ENCODE measurements at places on chromosomes 5 and 9.
A peak's percentile ranks its signal among the peaks of the same experiment; 100 is the strongest.

GRCh38 chr5:73137563-73138530 lies 17.5 kb downstream of the TMEM171 start:
- no peak for DNase-seq

- no peak for DNase-seq
These were observed 278.0 kb downstream of the DRD1 start for GRCh38 chr5:175166026-175166425.

- DNase-seq = no peak
These were observed at the start of gene PCDHB5 for GRCh38 chr5:141135030-141135717. PCDHB5 (plus strand) TSS chr5:141135206; CDS start chr5:141135435, 229 bp downstream.

- no peak for DNase-seq
These were observed 591.2 kb downstream of the TLR4 start for GRCh38 chr9:118295413-118295812.

GRCh38 chr5:169719360-169720314 lies 82.6 kb downstream of the DOCK2 start:
- DNase-seq = no peak

GRCh38 chr9:108620767-108621166 lies 235.0 kb downstream of the ACTL7B start:
- no peak for DNase-seq

- DNase-seq = no peak
These were observed 13.6 kb downstream of the UBE2D2 start for GRCh38 chr5:139574641-139575312.

DNA sequence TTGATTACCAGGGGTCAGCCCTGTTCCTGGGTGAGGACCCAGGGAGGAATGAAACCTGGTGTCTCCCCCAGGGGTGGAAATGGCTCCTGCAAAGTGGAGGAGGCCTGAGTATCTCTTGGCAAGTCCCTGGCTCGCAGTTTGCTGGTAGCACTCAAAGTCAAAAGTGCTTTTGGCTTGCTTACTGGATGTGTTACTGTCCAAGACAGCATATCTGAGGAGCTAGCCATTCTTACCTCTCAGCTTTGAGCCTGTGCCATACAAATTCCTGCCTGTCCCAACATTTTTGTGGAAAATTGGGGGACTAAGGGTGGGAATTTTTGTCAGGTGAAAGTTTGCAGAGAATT lies 9.9 kb downstream of the ZNF618 start:
- no peak for DNase-seq

DNA sequence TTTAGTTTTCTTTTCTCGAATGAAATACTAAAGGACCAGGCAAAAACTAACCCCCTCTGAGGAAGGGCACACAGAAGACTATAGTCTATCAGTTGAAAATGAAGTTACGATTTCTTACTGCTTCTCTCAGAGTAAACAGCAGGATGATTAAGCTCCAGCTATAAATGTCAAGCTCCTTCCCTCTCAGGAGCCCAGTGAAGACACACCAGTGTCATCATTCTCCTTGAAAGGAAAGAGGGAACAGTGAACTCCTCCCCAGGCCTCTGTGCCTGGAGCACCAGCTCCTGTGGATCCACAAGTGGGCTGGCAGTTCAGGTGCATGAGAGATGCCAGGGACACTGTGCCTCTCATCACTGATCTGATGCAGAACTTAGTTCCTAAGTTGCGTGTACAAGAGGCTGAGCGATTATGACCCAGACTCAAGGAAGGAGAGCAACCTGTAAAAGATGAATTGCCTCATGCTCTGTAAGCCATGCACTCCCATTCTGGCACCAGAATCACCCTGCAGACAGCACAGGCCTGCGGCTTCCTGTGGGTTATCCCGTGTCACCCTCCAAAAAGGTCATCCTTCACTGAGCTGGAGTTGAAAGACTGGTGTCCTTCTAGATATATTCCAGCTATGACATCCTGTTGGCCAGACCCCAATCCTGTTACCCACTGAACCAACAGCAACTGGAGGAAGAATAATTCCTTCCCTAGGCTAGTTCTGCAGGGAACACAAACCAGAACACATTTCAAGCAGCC lies 394.0 kb downstream of the SEMA5A start:
- DNase-seq = no peak

GRCh38 chr9:5714501-5715401 lies 85.8 kb downstream of the RIC1 start:
- DNase-seq = no peak

DNA sequence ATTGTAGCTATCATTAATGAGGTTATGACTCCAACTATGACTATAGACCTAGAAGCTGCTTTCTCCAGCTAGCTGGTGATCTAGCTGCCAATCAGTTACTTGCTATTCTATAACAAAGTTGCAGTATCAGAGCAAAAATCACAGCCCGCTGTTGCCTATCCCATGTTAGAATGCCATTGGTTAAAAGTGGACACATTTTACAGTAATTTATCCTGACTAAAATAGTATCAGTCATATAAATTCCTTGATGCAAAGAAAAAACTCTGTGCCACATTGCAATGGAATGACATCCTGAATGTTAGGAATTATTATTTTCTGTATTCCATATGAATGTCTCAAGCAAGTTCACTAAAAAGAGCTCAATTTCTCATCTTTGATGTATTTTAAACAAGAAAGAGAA lies 626.5 kb downstream of the PDE4D start:
- no peak for DNase-seq

GRCh38 chr9:123454361-123454760 lies 98.4 kb downstream of the CRB2 start:
- no peak for DNase-seq

- DNase-seq = no peak
These were observed 6.6 kb upstream of the UBQLN1 start for GRCh38 chr9:83714329-83714728.

DNA sequence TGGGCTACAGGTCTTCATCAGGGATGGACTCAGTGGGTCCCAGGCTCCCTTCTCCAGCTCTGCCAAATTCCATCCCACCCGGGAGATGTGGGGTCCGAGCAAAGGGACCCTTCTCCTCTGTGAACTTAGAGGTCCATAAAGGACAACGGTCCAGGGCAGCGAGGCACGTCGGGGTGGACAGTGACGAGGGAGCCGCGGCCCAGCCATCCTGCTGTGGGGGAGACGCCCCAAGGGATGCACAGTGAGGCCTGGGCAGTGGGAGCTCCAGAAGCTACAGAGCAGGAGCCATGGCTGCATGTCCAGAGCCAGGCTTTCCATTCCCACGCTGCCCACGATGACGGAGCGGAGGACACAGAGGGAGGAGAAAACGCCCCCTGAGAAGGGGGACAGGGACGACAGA lies 107.5 kb upstream of the PPP1R26 start:
- no peak for DNase-seq

DNA sequence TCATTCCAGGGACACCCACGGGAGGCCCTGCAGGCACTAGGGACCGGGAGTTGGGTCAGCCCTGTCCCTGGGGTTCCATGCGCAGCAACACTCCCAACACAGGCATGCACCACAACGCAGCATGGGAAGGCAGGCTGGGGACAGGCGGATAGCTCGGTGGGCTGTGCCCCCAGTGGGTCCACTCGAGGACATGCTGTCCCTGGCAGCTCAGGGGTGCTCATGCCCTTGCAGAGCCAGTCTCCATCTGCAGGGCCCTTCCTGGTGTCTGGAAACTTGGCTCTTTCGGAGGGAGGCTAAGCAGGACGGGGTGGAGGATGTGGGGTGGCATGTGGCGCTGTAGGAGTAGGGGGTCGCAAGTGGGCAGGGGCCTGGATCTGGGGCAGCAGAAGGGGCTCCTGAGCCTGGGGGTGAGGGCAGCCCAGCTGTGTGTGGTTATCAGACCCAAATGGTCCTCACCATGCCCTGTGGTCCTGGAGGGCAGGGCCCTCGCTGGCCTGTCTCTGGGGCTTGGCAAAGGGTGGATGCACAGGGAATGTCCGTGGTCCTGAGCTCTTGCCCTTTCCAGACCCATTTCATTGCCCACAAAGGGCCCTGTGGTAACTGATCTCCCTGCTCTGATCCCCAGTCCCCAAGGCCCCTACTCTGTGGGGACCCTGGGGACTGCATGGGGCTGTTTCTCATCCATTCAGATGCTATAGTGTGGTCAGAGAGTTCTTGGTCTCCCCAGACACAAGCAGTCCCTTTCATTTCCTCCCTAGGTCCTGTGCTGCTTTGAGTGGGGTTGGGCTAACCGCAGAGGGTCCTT lies 90.3 kb upstream of the PHYKPL start:
- DNase-seq = no peak

- DNase-seq = no peak
These were observed 69.1 kb downstream of the EPB41L4B start for GRCh38 chr9:109251776-109252106.

- no peak for DNase-seq
These were observed 2.8 kb downstream of the PRR7 start for GRCh38 chr5:177449140-177450061.

- DNase-seq = no peak
These were observed 3.2 kb downstream of the MACROH2A1 start for GRCh38 chr5:135395866-135396265.

GRCh38 chr5:94771742-94772141 lies 153.3 kb downstream of the SLF1 start:
- no peak for DNase-seq

DNA sequence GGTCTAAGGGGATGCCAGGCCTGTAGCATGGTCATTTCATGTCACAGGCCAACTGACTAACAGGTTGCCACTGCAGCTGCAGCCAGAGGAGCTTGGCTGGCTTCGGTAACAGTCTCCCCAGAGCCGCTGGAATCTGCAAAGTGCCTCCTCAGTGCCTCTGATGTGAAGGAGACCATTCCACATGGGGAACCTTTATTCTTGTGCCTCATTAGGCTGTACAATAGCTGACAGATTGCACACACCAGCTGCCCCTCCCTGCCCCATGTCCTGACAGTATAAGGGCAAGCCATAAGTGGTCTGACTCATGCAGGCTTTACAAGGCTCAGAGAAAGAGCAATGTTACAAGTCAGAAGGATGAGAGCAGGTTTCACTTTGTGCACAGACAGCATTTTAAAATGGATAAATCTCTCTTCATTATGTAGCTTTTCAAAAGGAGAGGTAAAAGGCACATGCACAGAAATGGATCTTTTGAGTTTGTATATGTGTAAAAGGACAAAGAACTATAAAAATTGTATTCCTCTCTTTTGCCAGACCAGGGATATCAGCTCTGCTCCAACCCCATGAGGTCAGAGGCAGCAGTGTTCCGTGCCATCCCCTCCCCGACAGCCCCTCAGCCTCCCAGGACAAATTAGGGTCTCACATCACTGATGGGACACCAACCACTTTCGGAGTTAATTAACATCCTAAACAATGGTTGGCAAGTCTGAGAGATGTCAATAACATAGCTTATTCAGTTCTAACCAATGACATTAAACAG lies 467.8 kb downstream of the TMEM232 start:
- no peak for DNase-seq

DNA sequence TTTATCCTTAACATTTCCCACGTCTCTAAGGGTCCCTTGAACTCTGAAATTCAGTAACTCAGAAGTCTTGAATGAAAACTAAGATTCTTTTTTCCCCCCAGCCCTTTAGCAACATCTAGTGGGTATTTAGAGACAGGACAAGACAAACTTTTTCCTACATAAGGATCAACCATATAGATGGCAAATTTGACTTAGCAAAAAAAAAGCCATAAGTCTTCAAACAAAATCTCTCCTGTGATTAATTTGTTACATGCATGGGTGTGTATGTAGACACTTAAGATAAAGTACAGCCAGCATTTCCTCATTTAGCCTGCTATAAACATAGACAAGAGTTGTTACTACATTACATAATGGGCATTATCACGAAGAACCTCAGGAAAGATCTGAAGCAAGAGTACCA lies 29.1 kb upstream of the ANKRD31 start:
- no peak for DNase-seq

DNA sequence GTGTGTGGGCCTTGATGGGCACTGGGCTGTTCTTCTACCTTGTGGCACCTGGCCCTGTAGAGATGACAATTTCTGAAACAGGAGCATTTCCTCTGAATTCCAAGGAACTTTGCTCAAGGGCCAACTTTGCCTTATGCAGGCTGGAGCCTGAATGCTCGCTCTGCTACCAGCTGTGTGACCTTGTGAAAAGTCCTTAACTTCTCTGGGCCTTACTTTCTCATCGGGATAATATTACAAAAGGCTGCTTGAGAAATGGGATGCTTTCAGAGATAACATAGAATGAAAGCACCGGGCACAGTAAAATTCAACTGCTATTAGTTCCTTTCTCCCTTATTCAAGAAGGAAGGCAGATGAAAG lies 58.8 kb downstream of the GADD45G start:
- no peak for DNase-seq

DNA sequence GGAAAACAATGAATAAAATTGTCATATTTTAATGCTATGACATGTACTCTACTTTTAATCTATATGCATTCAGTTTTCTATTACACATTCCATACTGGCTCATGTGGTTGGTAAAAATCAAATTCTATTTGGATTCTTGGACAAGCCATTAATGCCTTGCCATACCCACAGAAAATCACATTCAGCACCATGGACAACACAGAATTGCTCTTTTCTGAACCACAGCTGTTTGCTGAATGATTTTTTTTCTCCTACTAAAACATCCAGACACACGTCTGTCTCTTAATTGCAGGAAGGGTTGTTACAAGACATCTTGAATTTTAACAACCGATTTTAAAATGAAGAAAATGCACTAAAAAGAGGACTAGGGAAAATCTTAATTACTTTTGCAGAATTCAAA lies 675.6 kb downstream of the BRINP1 start:
- no peak for DNase-seq

GRCh38 chr9:131078427-131079366 lies 17.6 kb upstream of the AIF1L start:
- DNase-seq = no peak

GRCh38 chr5:633501-633955 lies 21.4 kb downstream of the CEP72 start:
- DNase-seq = peak; percentile 16

GRCh38 chr5:21573416-21574314 lies 1279.5 kb downstream of the CDH12 start:
- DNase-seq = no peak

DNA sequence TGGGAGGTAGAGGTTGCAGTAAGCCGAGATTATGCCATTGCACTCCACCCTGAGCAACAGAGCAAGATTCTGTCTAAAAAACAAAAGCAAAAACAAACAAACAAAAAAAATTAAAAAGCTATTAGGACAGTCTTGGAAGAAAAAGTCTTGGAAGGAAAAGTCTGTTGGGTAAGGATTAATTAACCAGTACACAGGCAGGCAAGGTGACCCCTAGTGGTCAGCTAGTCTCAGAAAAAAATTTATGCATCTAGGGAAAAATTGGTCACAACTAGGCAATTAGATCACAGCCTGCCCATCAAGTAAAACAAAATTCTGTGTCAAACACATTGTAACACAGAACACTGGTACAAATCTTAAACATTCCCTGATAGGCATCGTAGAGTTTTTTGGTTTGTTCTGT lies 6.7 kb upstream of the ANKRD18B start:
- no peak for DNase-seq

DNA sequence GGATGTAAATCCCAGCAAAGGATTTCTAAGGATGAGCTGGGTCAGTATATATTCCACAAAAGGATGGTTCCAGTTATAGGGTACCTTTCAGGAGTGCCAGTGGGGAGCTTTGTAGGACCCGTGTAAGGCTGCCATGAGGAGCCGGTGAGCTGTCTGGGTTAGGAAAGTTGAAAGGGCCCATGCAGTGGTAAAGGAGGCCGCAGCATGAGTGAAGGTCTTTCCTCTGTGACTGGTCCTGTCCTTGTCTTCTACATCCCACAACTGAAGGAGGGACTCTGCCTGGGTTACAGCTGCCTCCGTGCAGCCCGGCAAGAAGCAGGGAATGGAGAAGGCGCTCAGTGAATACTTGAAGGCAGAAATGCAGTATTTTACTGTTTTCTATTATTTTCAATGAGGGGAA lies 58.9 kb downstream of the HSPA4 start:
- DNase-seq = no peak

GRCh38 chr5:58080573-58080972 lies 379.3 kb downstream of the PLK2 start:
- DNase-seq = no peak

Measured in neural crest cell (in vitro differentiated cells).